ENCODE measurements at places on chromosomes 3 and 15.

DNA sequence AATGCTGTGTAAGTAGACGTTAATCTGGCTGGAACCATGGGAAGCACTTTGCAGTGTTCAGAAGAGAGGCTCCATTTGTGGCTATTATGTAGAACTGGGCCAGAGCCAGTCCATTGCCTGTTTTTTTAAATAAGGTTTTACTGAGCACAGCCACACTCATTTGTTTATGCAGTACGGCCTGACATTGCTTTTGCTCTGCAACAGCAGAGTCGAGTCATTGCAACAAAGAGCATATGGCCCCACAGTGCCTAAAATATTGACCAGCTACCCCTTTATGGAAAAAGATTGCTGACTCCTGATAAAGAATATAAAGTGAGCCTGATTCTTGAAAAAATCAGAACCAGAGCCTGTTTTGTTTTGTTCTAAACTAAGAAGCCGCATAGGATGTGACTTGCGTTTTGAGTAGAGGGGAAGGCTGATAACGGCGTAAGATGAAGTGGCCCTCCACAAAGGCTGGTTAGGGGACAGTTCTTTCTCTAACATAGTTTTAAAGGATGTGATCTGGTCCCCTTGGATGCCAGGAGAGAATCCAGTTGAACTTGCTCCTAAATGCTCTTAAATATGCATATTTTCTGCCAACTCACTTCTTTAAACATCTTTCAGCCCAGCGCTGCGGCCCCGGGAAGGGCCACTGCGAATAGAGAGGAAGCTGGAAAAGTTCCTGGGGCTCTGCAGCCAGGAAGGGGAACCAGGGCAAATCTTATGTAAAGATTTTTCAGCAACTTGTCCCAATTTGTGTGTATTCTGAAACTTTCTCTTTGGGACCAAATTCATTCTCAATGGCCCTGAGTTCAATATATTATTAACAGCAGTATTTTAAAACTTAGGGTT lies 64.5 kb downstream of the GLDN start:
- no peak for DNase-seq

- DNase-seq = no peak
These were observed 46.1 kb downstream of the RFTN1 start for GRCh38 chr3:16467393-16467792.

DNA sequence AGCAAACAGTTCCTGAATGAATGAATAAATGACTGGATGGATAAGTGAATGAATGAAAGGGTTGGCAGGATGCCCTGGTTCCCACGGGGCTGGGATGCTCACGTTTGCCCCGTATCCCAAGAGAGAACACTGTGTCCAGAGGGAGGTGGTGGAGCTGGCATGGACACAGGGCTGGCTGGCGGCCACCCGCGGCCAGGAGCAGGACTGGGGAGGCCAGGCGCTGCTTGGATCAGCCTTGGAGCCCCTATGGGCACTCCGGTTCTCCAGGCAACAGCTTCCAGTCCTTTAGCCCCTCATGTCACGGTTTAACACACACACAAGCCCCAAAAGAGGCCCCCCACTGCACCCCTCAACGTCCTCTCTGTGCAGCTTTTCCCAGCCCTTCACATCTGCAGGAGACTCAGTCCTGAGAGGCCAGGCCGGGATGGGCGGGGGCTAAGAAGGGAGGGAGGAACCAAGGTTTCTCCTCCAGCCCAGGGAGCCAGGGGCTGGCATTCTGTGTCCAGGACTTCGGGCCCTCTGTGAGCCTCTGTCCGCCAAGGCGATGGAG lies 86.0 kb upstream of the ALDH1L1 start:
- no peak for DNase-seq

DNA sequence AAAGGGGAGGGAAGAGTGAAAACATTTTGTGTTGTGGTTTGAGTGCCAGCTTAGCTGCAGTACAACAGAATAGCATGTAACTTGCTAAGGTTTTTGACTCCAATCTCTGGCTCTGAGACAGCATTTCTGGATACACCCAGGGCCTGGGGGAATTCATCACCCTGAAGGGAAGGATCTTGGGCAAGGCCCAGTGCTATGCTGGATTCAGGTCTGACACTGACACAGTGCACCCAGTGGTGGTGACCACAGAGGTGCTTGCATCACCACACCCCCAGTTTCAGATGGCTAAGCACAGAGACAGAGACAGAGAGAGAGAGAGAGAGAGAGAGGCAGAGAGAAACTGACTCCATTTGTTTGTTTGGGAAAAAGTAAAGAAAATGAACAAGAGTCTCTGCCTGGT lies 74.1 kb upstream of the KBTBD8 start:
- DNase-seq = no peak

DNA sequence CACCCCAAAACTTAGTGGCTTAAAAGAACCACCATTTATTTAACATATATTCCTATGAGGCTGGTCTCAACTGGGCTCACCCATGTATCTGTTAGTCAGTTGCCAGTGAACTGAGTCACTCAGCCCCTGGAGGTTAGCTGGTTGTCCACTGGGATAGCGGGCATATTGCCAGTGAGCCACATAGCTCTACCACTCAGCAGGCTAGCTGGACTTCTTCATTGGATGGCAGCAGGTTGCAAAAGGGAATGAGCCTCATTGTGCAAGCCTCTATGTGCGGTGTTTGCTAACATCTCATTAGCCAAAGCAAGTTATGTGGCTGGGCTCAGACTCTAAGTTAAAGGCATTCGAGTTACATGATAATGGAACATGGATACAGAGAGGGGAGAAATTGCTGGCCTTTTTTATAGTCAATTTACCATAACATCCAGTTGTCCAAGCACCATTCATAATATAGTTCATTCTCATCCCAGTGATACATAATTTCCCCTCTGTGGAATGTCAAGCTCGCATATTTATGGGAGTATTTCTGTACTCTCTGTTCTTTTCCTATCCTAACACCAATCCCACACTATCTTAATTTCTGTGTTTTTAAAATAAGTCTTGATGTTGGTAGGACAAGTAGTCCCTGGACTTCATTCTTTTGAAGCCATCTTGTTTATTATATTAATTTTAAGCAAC lies 8.7 kb downstream of the BTD start:
- DNase-seq = peak; percentile 53

Data from fibroblast of skin of right biceps (primary cell).